ENCODE measurements at places on chromosomes 5 and 9.
A peak's percentile ranks its signal among the peaks of the same experiment; 100 is the strongest.

- DNase-seq: peak; percentile 34
These were observed 86.5 kb upstream of the FSTL4 start for GRCh38 chr5:133698646-133699526.

DNA sequence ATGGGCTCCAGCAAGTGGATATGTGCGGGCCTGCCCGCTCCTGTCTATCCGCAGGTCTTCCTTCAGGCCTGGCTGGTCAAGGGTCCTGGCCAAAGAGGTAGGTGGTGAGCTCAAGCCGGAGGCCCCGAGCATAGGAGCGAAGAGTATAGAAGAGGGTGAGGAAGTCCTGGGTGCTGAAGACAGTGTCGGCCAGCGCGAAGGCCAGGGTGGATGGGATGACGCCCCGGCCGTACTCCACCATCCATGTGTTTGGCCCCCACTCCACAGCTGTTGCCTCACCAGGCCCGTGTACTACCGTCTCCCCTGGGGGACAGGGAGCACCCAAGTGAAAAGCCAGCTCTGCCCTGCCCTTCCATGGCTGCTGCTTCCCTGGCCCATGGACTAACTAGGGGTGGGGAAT, 2.0 kb downstream of the SIGMAR1 start:
- DNase-seq: no peak

DNA sequence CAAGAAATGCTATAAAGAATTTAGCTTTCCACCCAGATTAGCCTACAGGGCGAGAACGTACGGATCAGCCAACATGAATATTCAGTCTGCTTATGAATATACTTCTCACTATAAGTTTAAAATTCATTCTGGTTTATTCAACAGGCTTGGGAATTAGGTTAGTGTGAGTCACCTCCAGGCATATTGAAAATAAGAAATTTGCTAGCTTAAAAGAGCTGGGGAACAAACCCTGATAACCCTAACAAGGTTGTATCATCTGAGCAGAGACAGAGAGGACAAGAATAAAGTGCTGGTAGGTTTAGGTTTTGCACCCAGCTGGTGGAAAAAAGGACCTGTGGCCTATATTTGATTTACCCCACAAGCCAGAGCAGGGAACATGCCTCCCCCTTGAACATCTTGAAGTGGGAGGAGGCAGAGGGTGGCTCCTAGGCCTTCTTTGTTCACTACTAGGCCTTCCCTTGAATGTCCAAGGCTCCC, 12.3 kb downstream of the FNBP1 start:
- no peak for DNase-seq

DNA sequence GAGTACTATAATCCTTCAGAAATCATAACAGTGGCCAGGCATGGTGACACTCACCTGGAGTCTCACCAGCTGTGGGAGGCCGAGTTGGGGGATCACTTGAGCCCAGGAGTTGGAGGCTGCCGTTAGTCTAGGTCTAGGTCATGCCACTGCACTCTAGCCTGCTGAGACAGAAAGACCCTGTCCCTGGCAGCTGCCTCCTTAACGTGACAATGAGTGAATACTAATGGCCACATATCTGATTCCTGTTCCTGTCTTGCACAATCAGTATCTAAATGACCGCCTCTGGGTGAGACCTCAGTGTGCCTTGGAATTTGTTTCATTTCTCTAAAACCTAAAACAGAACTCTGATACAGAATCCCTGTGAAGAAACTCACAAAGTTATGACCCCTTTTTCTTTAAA, 131.0 kb upstream of the DAB2 start:
- no peak for DNase-seq

DNA sequence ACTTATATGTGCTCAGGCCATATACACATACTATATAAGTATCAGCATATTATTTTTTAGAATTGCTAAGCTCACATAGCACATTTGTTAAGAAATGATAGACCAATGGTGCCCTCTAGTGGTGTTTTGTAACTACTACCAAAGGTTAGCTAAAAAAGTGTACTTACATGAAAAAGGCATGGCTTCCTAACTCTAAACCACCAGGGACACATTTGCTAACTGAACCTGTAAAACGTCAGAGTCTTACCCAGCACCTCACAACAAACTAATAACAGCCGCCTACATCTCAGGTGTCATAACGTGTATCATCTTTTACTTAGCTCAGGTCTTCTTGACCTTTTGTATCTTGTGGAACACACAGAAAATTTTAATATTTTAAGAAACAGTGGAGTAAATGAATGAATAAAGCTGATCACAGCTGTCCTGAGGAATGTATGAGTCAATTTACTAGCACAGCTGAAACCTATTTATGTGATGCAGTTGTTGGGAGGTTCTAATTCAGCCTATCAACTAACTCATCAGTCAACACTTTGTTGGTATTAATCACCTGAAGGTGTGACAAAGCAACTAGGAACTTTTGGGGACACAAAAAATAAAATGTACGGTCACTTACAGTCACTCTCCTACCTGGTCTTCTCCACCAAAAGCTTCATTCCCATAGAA, 72.9 kb downstream of the BAAT start:
- DNase-seq: no peak

Data from left forelimb (tissue), 1 donor.